Activated CD4-positive, alpha-beta T cell treated with anti-CD3 and anti-CD28 coated beads, Interleukin-10, Interleukin-2, amounts not matched to agents 100 ng/mL and 50 ng/mL, durations not matched to agents 16 hours and 8 hours (primary cell): ENCODE measurements at places on chromosomes 3 and 15.

DNA sequence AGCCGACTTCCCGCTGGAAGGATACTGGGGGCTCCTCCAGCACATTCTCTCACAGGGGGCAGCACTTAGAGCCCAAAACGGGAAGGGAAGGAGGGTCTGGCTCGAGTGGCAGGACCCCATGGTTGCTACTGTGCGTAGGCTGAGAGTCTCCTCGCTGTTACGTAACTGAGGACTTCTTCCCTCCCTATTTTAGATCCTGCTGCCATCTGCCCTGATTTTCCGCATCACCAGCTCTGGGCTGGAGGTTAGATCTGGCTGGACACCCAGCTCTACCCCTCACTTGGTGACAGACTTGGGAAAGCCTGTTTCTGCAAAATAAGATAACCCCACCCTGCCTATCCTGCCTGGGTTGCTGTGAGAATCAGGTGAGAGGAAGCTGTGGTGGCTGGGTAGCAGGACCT, 47.7 kb downstream of the BDH1 start:
- DNase-seq: no peak

DNA sequence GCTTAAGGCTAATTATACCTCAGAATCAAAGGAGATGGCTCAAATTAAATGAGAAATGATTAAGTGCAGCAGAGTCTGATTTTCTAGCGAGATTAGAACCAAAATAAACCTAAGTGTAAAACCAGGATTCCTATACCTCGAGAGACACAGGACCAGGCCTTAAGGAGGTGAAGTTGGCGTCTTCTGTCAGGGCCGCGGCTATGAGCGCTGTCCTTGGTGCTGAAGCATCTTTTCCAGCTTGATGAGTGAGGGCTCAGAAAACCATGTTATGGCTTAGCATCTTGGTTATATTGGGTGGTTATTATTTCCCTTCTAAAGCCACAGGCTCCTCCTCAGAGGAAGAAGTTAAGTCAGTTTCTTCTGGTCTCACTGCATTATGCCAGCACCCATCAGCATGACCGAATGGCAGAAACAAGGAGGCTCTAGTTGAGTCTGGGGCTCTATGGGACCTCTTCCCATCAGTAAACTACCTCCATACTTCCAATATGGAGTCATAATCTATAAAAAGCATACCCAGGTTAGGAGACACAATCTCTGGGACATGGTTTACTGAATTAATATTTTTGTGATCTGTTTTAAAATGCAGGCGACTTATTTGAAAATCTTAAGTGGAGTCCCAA, 120.1 kb upstream of the NMNAT3 start:
- DNase-seq: peak; percentile 13

DNA sequence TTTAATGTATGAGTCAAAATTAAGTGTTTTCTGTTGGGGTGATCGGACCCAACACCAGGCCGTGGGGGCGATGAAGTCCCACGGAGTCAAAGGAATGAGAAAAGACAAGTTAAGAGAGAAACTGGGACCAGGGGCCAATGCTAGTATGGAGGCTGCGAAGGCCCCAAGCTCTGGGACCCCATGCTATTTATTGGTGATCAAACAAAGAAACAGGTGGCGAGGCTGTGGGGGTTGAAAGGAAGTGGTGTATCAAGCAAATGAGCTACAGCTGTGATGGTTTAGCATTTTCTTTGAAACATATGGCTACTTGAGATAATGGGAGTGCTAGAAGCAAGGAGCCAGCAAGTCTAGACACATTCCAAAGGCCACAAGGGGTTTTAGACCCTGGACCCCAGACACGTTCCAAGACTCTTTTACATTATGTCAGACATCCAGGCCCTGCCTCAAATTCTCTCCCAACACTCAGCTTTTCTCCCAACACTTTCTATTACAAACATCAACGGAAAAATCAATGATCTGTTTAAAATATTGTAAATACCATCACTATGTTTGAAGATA, 56.0 kb upstream of the SNRPN start:
- no peak for DNase-seq

DNA sequence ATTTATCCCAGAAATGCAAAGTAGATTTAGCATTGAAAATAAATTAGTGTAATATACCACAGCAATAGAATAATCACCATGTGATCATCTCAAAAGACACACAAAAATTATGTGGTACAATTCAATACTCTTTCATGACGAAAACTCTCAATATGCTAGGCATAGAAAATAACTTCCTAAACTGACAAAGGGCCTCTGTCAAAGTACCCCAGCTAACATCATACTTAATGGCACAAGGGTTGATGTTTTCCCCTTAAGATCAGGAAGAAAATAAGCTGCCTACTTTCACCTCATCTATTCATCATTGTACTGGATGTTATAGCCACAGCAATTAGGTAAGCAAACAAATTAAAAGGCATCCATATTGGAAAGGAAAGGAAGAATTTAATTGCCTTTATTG, 22.7 kb upstream of the NIPA2 start:
- DNase-seq: no peak

- no peak for DNase-seq
Measured at GRCh38 chr3:51361746-51362145, 23.3 kb upstream of the MANF start.

GRCh38 chr3:160577093-160577492, 11.7 kb upstream of the KPNA4 start:
- DNase-seq: no peak

- DNase-seq: no peak
Measured at GRCh38 chr15:49279521-49280456, 109.7 kb downstream of the GALK2 start.

DNA sequence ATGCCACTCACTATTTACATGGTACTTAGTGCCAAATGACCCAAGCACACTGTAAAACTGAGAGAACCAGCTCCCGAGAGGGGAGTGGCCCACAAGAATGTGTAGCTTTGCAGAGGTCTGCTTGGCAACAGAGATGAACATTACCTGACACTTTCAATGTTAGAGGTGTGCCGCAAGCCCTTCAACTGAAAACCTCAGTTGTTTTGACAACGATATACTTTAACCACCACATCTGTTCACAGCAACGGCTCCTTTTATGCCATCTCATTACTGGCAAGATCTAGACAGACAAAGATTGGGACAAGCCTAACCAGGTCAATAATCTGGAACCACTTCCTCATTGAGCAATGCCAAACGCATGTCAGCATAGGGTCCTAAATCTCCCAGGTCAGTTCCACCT, 23.7 kb downstream of the NEK10 start:
- DNase-seq: peak; percentile 62

DNA sequence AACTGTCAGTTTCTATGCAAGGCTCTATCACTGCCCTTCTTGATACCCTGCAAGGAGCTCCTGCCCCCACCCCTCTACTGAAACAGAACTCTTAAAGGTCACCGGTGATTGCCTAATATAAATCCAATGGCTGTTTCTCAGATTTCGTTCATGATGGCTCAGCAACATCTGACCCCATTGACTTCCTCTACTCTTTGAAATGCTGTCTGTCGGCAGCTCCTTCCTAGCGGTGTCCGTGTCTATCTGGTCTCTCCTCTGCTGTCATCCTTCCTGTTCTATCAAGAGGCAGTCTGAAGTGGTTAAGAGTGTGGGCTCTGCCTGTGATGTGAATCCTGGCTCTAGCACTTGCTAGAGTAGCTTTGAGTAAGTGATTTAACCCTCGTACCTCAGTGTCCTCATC, 5.5 kb downstream of the TMEM266 start:
- peak; percentile 46 for DNase-seq

- no peak for DNase-seq
Measured at GRCh38 chr3:133954717-133955360, 59.2 kb upstream of the RAB6B start.

DNA sequence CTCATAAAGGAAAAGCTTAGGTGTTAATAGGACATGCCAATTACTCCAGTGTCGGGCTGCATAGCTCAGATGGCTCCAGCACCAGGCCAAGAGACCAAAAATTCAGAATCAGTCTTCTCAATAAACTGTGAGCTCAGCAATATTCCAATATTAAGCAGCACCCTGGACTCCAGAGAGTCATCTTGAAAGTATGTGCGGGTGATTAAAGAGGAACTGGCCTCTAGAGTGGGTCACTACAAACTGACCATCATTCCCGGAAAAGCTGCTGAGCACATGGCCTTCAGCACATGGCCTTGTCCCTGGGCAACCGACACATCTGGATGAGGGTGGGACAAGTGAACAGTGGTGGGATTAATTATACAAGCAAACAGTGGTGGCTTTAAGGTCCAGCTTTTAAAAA, 59.0 kb downstream of the MAGI1 start:
- DNase-seq: no peak

- no peak for DNase-seq
Measured at GRCh38 chr3:168272343-168272985, 176.7 kb upstream of the GOLIM4 start.

DNA sequence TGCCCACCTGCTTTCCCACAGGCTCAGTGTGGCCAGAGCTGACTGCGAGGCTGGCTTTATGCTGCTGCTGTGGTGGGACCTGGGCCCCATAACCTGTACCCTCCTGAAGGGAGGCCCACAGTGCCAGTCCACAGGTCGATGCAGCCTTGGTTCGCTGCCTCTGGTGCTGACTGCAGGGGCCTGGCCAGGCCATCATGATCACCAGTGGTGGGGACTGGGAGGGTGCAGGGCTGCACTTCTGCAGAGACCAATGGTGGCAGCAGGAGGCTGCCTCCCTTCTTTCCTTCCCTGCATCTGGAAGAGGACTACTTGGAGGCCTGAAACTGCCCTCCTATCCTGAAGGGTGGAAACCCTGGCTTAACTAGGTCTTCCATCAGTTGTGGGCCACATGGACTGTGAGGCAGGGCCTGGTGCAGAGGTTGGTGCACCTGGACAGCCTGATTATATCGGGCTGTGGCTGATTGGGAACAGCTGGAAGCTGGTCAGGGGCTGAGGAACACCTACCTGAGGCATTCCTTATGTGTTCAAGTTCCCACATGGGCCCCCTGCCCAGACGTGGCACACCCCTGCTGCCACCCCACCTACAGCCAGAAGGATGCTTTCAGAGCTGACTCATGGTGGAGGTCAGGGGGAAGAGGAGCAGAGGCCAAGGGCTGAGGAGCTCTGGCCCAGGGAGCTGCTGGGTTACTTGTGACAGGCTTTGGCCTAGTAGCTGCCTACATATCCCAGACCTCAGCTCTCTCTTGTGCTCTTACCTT, 29.8 kb downstream of the POMGNT2 start:
- DNase-seq: no peak

GRCh38 chr3:59704292-59704691, 654.5 kb upstream of the CFAP20DC start:
- DNase-seq: no peak

DNA sequence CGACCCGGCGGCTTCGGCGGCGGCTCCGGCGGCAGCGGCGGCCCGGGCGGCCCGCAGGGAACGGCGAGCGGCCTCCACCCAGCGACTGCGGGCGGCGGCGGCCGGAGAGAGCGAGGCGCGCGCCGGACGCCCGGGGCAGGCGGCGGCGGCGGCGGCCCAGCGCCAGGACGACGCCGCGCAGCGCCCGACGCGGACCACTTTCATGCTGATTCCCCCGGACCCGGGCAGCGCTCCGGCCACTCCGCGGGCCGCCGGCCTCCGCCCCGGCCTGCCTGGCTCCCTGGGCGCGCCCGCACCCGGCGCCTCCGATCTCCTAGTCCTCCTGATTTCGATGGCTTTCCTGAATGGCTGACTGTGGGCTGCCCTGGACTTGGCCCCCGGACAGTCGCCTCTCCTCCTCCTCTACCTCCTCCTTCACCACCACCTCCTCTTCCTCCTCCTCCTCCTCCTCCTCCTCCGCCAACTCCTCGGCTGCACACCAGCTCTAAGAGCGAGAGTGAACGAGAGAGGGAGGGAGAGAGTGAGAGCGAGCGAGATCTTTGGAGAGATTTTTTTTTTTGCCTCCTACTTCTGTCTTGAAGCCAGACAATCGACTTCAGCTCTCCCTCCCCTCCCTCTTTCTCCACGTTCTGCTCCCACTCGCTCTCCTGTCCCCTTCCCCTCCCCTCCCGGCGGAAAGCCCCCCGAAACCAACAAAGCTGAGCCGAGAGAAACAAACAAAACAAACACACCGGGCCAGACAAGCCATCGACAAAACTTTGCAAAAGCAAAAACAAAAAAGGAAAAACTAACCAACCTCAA, 844 bp downstream of the NR2F2 start:
- no peak for DNase-seq

GRCh38 chr15:89330881-89331595, 3.6 kb downstream of the POLG start:
- DNase-seq: no peak

GRCh38 chr3:25967385-25967784, 177.5 kb downstream of the OXSM start:
- DNase-seq: no peak

DNA sequence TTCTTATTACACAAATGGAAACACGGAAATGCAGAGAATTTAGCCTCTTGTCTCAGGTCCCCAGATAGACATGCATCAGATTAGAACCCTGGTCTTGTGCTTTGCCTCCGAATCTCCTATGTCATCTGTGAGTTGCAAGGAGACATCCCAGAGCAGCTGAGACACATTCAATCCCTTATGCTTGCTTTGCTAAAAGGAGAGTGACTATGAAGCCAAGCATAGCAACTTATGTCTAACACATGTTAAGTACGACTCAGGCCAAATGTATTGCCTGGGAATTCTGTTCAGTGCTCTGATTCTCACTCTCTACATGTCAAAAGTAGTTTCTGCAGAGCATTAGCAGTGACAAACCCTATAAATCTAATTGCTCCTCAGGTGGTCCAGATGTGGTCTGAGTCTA, 30.6 kb upstream of the LRRC3B start:
- no peak for DNase-seq

DNA sequence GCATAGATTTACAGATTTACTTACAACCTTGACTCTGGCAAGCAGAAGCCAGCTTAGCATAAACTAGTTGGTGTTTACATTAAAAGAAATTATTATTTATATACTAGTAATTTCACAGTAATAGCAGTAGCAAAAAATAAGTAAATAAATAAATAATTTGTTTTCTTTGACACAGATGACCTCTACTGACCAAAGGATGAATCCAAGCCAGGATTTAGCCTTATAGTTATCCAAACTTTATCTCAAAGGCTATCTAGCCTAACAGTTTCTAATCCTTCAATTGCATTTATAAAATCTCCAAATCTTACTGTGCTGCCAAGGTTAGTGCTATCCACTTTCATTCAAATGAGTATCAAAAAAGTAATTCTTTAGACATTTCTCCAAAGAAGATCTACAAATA, 64.3 kb downstream of the FRMD5 start:
- no peak for DNase-seq

DNA sequence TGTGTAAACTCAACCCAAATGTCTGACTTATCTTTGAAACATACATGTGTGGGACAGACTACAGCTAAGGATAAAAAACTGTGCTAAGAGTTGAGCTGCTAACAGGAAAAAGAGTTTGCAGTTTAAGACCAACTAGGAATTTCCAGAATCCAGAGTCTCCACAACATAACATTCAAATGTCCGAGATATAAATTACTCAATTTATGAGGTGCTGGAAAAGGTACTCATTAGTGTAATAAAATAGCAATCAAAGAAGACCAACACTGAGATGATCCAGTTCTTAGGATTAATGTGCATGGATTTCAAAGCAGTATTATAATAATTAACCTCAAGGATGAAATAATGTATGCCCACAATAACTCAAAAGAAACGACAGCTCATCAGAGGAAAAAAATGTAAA, 426.5 kb upstream of the KCNMB2 start:
- no peak for DNase-seq
